H1 (cell line): ENCODE measurements at places on chromosomes 16 and 17.

DNA sequence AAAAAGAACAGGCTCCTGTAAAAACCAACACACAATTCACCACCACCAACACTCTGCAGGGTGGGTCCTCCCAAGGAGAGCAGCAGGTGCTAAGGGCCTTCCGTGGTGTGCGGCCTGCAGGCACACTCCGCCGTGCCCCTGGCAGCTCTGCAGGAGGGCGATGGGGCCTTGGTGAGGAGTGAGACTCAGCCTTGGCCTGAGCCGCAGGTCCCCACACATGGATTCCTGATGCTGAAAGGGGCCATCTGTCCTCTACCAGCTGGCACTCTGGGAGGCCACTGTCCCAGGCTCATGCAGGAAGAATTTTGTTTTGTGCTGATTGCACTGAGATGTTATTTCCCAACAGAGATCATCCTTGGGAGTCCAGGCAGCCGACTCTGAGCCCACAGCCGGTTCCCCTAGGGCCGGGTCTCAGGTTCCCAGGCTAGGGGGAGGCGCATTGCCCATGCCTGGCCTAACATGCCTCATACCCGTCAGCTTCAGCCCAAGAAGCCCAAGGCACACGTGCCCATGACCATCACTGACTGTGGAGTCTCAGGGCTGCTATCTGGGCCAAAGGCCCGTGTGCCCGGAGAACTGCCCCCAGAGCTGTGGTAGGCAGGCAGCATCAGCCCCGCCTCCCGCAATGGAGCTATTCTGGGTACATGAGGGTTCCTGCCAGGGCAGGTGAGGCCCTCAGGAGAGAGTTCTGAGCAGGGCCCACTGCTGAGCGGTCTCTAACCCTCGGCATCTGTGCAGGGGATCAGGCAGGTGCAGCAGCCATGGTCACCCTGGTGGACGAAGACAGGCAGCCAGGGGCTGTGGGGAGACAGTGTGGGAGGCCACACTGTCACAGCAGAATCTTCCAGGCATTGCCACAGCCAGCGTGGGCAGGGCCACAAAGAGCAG, 97.9 kb upstream of the ZNF469 start:
- H3K4me1 ChIP-seq: no peaks in the 10 kb centered on the region
- no peaks in the 10 kb centered on the region for H3K27me3 ChIP-seq
- H3K27ac ChIP-seq: no peak overlapping the region
- no peaks in the 10 kb centered on the region for H3K36me3 ChIP-seq
- DNase-seq: no peak
- H3K4me3 ChIP-seq: no peak overlapping the region

DNA sequence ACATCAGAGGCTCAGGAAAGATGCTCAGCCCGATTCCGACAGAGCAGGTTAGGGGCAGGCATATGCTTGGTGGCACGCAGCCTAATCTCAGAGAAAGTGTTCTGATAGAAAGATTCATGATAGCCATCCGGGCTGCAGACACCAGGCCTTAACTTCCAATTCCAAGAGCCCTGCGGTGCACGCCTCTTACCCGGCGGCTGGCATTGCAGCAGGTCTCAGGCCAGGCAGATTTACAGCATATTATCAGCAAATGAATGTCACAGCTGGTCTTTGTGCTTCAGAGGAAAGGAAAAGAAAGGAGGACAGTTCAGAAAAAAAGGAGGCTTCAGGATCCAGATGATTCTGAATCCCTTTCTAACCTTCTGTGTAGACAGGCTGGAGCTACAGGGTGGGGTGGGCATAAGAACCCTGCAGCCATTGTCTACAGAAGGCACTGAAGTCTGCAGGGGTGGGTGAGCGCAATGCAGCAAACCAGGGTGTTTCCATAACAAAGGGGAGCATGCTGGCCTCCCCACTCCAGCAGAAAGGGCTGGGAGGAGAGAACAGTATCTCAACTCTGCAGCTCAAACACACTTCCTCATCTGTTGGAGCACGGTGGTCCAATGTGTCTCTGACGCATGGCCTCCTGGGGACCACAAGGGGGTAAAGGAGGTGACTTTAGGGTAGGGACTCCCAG, 277.4 kb upstream of the XYLT1 start:
- H3K27ac ChIP-seq: no peak overlapping the region; the same call in 1 of the 2 replicates
- peak; percentile 19 for DNase-seq
- no peaks in the 10 kb centered on the region for H3K27me3 ChIP-seq
- no peak overlapping the region for H3K4me3 ChIP-seq
- no peaks in the 10 kb centered on the region for H3K36me3 ChIP-seq

- no peak overlapping the region for H3K27ac ChIP-seq
- DNase-seq: no peak
- H3K4me3 ChIP-seq: no peak overlapping the region
- H3K36me3 ChIP-seq: no peaks in the 10 kb centered on the region
- H3K4me1 ChIP-seq: no peaks in the 10 kb centered on the region; the same call in 1 of the 2 replicates
These were observed 9.3 kb upstream of the IRX5 start for GRCh38 chr16:54921206-54921824.

DNA sequence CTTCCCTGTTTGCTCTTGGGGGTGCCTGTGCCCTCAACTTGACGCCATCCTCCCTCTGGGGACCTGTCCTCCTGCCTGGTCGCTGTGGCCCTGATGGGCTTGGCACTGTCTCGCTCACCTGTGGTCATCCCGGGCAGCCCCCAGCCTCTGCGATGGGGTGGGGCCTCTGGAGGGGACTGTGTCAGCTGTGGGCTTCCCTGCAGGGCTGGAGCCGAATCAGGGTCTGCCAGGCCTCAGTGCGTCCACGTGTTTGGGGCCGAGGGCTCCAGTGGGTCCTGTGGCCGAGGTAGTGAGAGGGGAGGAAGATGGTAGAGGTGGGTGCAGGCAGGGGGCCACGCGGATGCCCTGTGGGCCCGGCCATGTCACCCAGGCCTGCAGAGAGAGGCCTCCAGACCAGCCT, 8.0 kb downstream of the PIGQ start:
- no peak overlapping the region for H3K27ac ChIP-seq
- H3K4me1 ChIP-seq: peaks cover 3% of the 10 kb centered on the region; the same call in 1 of the 2 replicates
- H3K36me3 ChIP-seq: peaks cover 16% of the 10 kb centered on the region; the same call in 1 of the 2 replicates
- DNase-seq: no peak

DNA sequence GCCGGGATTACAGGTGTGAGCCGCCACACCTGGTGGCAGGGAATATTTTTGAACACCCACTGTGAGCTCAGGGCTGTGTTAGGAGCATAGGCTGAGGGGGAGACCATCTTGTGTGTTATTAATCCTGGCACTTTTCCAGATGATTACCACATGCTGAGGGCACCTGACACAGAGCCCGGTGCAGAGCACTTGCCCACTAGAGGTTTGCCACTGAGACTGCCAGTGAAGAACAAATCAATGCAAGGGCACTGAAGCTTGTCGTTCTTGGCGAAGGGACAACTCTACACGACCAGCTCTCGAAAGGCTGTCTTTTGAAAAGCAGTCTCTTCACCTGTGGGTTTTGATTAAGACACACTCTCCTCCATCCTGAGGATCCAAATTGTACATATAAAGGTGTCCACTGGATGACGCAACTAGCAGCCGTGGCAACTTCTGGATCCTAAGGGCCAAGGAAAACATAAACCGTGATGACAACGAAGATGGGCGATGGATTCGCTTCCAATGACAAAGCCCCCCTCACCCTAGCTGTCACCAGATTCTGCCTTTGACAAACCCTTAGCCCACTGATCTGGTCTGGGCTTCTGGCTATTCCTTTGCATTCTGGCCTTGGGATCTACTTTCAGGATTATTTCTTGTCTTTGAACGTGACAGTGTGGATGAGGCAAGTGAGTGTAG, 28.7 kb downstream of the WIPI1 start:
- no peak for DNase-seq
- H3K4me3 ChIP-seq: no peak overlapping the region
- H3K36me3 ChIP-seq: no peaks in the 10 kb centered on the region
- no peak overlapping the region for H3K27ac ChIP-seq

DNA sequence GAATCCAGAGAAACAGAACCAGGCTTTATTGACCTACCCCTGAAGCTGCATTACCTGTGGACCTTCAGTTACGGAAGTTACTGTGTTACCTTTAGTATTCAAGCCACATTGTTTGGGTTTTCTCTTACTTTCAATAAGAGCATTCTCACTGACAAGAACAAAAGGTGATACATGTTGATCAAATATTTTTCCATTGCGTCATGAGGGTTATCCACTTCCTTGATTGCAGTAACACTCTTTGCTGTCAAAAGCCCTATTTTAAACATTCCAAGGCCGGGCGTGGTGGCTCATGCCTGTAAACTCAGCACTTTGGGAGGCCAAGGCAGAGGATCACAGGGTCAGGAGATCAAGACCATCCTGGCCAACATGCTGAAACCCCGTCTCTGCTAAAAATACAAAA, 28.6 kb upstream of the PAFAH1B1 start:
- H3K27me3 ChIP-seq: no peaks in the 10 kb centered on the region
- no peak overlapping the region for H3K27ac ChIP-seq
- H3K4me1 ChIP-seq: no peaks in the 10 kb centered on the region
- no peak for DNase-seq
- no peak overlapping the region for H3K4me3 ChIP-seq

DNA sequence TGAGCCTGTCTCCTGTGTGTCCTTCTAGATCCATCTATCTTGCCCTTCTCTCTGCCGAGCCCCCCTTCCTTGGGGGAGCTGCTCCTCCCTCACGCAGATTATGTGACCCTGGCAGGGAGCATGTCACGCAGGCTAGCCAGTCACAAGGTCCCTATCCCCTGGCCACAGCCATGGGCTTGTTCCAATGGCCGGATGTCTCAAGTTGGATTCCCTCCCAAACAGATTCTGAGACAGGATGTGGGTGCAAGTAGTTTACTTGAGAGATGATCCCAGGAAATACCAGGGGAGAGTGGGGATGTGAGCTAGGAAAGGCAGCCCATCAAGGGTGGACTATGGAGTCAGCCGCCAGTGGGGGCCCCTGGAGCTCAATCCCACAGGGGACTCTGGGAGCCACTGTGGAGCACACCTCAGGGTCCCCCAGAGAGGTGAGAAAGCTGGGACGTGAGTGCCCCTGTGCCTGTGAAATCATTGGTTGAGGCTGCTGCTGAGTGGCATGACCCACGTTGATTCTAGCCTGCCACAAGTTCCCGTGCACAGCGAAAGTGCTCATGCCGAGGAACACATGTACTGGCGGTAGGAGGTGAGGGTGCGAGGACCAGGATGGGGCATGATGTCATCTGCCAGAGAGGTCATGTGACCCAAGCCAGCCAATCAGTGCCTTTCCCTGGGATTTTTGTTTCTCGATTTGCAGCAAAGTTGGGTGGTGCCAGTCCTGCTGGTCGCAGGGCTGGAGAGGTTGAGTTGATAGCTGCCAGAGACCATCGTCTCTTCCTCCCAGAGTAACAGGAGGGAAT, 6.4 kb upstream of the CRISPLD2 start:
- H3K27me3 ChIP-seq: no peaks in the 10 kb centered on the region
- H3K4me1 ChIP-seq: no peaks in the 10 kb centered on the region
- no peaks in the 10 kb centered on the region for H3K36me3 ChIP-seq
- no peak for DNase-seq

- DNase-seq: no peak
- H3K4me3 ChIP-seq: no peak overlapping the region
- H3K27ac ChIP-seq: no peak overlapping the region
These were observed 3.1 kb upstream of the PCYT2 start for GRCh38 chr17:81914103-81914850.

DNA sequence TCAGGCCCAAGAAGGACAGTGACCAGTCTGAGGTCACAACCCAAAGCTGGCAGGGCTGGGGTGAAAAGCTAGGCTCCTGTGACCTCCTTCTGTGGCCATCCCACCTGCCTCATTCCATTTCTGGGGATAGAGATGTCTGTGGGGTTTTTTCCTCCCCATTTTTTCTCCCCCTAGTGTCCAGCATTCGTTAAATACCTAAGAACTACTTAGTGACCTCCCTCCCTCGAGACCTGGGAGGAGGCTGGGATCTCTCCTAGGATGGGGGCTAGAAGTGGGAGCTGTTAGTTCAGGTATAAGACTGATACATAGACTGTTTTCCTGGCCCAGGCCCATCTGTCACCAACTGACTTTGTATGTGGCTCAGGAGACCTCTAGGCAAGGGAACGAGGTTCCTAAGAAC, 20.5 kb upstream of the STAC2 start:
- H3K27me3 ChIP-seq: no peaks in the 10 kb centered on the region
- no peaks in the 10 kb centered on the region for H3K4me1 ChIP-seq
- no peaks in the 10 kb centered on the region for H3K36me3 ChIP-seq

- no peak for DNase-seq
- no peak overlapping the region for H3K27ac ChIP-seq
- no peaks in the 10 kb centered on the region for H3K27me3 ChIP-seq
- no peaks in the 10 kb centered on the region for H3K36me3 ChIP-seq
These were observed 530.2 kb downstream of the NPIPA7 start for GRCh38 chr16:16909126-16909525.

- DNase-seq: no peak
- H3K4me1 ChIP-seq: no peaks in the 10 kb centered on the region
- H3K4me3 ChIP-seq: no peak overlapping the region
- H3K27me3 ChIP-seq: peaks cover 10% of the 10 kb centered on the region
- no peaks in the 10 kb centered on the region for H3K36me3 ChIP-seq
These were observed 11.6 kb upstream of the RAI1 start for GRCh38 chr17:17669580-17670235.

- no peaks in the 10 kb centered on the region for H3K36me3 ChIP-seq
- no peak overlapping the region for H3K4me3 ChIP-seq
- no peaks in the 10 kb centered on the region for H3K27me3 ChIP-seq
These were observed 352.5 kb downstream of the KCNJ2 start for GRCh38 chr17:70521821-70522256.

DNA sequence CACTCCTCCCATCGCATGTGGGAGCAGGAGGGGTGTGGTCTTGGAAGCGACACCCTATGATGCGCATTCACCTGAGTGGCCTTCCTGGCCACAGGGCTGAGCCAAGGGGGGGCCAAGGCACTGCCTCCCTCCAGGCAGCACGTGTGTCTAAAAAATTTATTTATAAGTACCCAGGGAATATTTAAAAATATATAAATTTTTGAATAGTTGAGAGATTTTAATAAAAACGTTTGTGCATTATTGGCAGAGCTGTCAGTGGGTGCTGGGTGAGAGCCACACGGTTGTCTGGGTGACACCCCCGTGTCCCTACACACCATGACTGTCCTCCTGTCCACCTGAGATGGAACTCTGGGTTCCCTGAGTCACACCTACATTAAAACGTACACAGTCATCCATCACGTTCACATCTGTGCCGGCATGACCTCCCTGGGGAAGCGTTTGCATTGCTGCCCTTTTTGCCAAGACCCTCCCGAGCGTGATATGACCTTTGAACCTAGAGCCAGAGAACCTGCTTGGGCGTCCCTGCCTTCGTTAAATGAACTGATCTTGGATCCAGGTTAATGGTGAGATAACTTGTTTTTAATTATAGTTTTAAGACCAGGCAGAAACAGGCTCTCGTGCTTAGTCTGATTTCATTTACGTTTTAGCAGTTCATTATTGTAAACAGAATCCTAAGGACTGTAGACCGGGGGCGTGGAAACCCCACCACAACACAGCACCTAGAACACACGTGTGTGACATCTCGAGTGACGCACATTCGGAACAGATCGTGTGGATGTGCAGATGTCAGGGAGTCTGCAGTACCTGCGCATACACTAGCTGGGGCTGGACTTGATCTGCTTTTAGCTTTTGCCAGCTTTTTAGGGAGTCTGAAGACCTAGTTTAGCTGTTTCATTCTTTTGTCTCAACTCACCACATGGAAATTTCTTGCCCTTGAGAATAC, 192.8 kb upstream of the CHMP6 start:
- H3K4me1 ChIP-seq: no peaks in the 10 kb centered on the region
- H3K27ac ChIP-seq: no peak overlapping the region
- DNase-seq: no peak
- no peaks in the 10 kb centered on the region for H3K36me3 ChIP-seq
- H3K27me3 ChIP-seq: no peaks in the 10 kb centered on the region
